T-helper 1 cell (primary cell): ENCODE measurements at places on chromosomes 13 and 19.

DNA sequence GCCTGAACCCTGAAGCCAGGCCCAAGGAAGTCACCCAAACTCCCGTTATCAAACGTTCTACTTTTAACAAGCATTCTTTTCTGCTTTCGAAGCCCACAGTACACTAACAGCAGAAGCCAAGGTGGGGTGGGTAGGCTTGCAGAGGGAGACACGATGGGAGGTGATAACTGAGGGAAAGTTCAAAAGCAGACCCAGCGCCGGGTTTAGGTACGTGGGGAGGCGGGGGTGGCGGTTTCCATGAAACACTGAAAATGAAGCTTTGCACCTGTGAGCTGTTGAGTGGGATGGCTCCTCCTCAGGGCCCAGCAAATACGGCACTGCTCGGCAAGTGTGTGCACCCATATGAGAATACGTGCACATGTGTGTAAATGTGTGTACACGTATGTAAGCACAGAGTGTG lies 49.8 kb downstream of the KLF2 start:
- no peak for DNase-seq

GRCh38 chr13:75550159-75550567 lies 572 bp downstream of the UCHL3 start:
- no peak for DNase-seq

DNA sequence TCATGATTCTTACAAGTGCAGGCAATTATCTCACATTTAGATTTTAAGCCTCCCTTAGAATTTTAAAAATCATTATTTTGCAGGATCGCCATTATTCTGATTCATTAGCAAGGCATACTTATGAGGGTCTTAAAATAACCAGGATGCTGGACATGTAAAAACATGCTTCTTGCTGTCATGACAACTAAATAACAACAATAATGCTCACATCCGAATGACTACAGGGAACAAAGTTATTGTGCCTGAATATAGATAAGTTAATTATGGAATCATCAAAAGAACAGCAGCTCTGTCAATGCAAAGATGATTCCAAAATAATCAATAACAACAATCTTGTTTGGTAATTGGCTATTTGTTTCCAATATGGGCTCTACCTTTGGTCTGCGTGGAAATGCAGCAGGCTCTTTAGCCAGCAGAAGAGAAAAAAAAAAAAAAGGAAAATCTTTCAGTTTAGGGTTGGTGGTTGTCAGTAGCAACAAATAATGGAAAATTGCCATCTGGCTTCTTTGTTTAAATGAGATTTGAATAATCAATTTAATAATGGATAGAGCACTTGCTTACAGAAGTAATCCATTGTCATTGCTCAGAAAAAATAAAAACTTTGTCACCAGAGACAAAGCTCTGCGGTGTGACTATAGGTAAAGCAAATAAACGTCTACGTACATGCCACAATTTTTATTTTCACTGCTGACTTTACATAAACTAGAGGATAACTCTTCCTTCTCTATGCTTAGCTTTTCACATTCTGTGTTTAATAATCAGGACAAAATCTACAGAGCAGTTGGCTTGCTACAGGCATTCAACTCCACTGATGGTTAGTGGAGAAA lies 468.9 kb upstream of the TSHZ3 start:
- no peak for DNase-seq

GRCh38 chr13:27978301-27978968 lies 9.3 kb upstream of the CDX2 start:
- DNase-seq = no peak

DNA sequence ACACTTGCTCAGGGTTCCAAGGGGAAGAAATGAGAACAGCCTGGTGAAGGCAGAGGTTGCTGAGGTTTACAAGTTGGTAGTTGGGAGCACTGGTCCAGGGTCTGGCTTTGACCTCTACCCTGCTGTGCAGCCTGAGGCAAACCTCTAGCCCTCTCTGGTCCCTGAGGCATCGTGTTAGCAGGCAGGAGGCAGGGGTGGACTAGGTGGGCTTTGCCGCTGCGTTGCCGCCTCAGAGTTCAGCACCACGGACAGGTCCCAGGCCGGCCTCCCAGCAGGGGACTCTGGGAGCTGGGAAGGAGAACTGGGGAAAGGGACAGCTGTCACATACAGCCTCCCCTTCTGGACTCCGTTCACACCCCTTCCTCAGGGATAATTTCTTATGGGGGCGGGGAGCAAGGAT lies 3.1 kb downstream of the NCAN start:
- DNase-seq = no peak

DNA sequence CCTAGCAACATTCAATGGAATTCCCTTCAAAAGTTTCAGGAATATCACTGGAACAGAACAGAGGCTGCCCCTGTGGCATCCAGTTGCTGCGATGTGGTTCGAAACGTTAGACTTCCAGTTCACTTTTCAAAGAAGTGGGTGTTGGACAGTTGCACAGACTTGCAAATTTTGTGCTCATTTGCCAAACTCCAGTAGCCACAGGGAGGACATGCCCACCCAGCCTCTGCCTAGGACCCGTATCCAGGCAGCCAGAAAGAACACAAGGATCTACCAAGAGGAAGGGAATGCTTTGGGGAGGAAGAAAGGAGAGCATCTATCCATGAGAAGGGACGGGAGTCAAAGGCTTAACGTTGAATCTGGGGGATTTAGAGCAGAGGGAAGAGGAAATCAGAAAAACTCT lies at the start of gene METTL21C:
METTL21C (minus strand) TSS at position 108 of the 400 bp plus-strand sequence. CDS start 546 bp downstream, outside the sequence.
- no peak for DNase-seq

DNA sequence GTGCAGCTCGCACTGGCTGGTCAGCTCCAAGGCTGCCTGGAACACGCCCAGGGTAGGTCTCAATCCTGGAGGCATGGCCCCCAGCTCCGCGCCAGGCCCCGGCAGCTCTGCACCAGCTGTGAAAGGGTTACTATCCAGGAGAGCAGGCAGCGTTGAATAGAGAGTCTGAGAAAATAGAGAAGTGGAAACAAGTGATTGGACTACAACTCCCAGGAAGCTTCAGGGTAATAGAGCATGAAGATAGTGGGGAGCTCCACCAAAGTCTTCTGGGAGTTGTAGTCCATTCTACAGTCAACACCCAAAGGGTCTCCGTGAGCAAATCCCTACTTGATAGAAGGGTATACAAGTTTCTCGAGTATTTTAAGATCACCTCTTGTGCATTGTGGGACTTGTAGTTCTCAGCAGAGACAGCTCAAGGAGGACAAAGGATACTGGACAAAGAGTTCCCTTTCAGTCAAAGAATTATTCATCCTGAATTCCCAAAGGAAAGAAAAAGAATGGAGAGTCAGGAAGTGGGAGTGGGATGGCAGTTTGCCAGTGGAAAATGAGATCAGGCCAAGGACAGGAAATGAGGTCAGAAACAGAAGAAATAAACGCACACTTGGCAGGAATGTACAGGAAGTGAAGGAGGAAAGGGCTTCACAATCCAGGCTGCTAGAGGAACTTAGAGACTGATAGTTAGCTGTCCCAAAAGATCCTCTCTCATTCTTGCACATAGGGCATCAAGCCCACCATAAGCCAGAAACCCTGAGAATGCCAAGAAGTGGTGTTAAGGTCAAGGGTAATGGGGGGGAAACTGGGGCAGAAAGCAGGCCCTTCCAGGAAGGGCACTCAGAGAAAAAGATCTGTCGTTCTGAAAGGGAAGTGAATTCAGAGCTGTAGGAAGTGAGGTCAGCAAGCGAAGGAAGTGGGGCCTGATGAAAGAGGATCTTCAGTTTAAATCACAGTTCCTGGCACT lies 5.5 kb upstream of the MAMSTR start:
- peak; percentile 67 for DNase-seq

DNA sequence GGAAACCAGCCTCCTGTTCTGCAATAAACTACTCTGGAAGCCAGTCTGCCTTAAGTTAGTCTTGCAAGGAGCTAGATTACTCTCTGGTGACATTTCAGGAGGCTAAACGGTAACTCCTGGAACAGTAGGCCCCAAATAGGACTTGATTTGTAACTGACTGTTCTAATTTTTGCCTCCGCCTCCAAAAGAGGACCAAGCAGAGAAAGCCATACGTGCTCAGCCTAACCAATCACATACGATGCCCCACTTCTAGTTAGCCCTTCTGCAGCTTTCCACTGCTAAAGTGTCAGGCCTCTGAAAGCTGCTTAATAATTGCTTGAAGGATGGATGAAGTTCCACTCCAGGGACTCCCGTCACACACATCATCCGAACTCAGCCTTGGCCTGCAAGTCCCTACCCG lies 744 bp downstream of the ZNF805 start:
- peak; percentile 1 for DNase-seq

DNA sequence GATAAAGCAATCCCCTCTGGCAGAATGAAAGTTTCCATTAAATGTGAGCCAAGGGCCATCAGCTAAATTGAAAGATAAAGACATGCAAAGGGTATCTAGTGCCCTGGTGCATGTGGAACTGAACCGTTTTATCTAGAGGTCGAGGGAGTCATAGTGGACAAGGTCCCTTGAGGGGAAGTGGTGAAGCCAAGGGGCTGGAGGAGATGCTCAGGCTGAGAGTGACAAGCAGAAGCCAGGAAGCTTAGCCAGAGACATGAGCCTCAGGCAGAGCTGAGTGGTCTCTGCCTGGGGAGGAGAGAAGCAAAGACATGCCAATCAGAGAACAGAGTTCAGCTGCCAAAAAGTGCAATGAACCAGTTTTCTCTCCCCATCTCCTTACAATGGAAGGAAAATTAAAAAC lies 68.1 kb upstream of the SLC10A2 start:
- DNase-seq = no peak

GRCh38 chr19:4347521-4347920 lies 4.2 kb downstream of the MPND start:
- DNase-seq = no peak

- DNase-seq = no peak
These were observed 199.2 kb downstream of the COL4A1 start for GRCh38 chr13:110107568-110108347.

DNA sequence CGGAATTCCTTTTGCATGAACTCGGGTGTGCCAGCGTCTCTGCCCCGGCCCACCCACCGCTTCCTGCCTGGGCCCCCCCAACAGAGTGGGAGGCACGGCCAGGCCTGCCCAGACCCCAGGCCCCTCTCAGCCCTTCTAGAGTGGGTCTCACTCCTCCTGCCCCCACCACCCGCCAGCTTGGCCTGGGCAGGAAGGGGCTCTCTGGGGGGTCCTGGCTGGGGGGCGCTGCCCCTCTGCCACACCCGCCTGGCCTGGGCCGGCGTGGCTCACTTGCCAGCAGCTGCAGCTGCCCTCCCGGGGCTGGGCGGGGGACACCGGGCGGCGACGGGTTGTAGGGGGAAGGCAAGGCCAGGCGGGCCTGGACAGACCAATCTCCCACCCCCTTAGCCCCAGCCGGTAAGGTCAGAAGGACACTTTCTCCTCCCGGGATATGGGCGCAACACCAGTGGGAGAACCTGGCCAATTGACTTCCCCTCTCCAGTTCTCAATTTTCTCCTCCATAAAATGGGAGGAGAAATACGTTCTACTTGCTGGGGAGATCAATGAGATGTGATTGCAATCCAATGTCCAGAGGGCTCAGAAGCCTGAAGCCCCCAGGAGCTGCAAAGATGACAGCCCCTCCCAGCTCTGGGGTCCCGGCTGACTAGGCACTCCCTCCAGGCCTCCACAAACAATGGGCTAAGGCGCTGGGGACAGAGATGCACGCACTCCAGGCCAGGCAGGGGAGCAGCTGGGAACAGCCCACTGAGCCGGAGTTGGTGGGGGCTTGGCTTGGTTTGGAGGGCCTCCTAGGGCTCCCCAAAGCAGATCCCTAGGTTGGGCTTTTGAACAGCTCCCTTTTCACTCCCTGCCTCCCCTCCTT lies 2.4 kb downstream of the CRLF1 start:
- no peak for DNase-seq

DNA sequence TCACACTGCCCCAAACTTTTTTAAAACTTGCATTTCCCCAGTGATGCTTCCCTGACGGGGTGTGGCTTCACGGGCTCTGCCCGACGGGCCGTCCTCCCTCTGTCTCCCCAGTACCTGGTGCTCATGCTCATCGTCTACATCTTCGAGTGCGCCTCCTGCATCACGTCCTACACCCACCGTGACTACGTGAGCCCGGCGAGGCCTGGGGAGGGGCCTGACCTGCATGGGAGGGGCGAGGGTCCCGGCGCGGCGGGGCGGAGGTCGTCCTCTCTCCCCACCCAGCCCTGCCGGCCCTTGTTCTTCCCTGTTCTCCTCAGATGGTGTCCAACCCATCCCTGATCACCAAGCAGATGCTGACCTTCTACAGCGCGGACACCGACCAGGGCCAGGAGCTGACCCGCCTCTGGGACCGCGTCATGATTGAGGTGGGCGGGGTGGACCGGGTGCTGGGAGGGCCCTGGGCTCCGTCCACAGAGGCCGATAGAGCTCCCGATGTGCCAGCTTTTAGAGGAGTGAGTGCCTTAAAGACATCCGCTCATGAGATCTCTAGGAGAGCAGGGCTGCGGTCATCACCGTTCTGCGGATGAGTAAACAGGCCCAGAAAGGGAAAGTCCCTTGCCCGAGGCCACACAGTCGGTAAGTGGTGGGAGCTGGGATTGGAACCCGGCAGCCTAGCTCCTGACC lies 6.9 kb downstream of the UPK1A start:
- DNase-seq = no peak

GRCh38 chr13:79404985-79405384 lies 1.1 kb downstream of the RBM26 start:
- no peak for DNase-seq

- peak; percentile 70 for DNase-seq
These were observed 13.8 kb downstream of the ATP12A start for GRCh38 chr13:24693862-24694471.

GRCh38 chr19:12666265-12667048 lies at the start of the genes MAN2B1 and WDR83:
TSS of gene MAN2B1 (minus strand) at chr19:12666742. CDS start at chr19:12666701, 41 bp downstream.
TSS of gene WDR83 (plus strand) at chr19:12666807. CDS start at chr19:12669791, 2,984 bp downstream.
- peak; percentile 78 for DNase-seq

- no peak for DNase-seq
These were observed 22.0 kb downstream of the HDGFL2 start for GRCh38 chr19:4493929-4494690.

GRCh38 chr19:47268028-47268427 lies 6.7 kb upstream of the INAFM1 start:
- DNase-seq = no peak

GRCh38 chr19:872266-872951 lies 12.9 kb downstream of the CFD start:
- DNase-seq = peak; percentile 91

GRCh38 chr19:16268676-16269319 lies 55.8 kb upstream of the KLF2 start:
- DNase-seq = no peak

GRCh38 chr19:32231691-32232090 lies 113.7 kb upstream of the ZNF507 start:
- DNase-seq = no peak

DNA sequence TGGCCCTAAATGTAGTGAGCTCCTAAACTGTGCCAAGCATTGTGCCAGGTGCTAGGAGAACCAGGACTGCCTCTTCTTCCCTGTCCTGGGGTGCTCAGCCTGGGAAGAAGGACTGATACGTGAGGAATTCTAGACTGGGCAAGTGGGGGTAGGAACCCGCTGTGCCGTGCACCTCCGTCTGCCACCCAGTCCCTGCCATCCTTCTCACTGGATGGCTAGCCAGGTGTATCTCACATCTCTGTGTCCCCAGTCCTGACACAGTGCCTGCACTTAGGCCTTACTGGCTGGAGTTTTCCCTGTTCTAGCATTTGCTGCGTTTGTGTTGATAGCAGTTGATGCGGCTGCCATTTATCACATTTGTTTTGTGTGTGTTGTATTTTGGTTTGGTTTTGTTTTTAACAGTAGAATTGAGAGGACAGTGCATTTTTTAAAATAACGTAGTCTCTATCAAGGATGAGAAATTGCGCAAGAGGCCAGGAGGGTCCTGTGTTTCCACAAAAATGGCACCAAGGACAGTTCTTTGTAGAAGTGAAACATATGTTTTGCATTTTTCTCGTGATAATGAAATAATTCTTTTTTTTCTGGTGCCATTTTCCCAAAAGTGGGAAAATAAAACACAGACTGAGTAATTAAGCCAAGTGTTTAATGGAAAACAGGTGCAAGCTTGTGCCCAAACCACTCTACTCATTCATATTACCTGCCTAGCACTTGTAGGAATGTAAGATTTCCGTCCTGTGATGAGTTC lies 4.7 kb upstream of the GPR183 start:
- no peak for DNase-seq

- DNase-seq = no peak
These were observed 774 bp upstream of the PPP2R1A start for GRCh38 chr19:52188822-52189734.
